ENCODE measurements at places on chromosomes 1 and 21.

DNA sequence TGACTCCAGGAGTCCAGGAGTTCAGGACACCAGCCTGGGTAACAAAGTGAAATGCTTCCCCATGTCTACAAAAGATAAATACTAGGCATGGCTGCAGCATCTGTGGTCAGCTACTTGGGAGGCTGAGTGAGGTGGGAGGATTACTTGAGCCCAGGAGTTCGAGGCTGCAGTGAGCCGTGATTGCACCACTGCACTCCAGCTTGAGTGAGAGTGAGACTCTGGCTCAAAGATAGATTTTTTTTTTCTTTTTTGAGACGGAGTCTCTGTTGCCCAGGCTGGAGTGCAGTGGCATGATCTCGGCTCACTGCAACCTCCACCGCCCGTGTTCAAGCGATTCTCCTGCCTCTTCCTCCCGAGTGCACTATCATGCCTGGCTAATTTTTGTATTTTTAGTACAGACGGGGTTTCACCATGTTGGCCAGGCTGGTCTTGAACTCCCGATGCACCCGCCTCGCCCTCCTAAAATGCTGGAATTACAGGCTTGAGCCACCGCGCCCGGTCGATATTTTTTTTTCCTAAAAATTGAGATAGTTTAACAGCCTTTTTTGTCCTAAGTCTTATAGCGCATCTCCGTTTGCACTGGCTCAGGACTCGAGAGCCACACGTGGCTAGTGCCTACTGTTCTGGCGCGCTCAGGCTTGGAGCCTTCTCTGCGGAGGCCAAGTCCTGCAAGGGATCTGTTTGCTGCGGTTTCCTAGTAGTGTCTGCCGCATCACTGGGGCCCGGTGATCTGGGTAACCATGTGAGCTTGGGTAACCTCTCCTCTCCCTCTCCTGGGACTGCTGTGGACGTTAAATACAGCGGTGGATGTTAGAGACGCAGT is 1.0 kb upstream of the MFN2 start:
- DNase-seq: no peak

DNA sequence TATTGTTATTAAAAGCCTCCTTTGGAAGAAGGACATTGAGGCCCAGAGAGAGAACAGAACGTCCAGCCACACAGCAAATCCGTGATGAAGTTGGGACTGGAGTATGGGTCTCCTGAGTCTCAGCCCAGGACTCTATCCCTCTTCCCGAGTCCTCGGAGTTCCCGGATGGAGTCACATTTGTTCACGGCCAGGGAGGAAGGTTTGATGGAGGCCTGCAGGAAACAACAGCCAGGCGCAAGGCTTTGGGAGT is 357 bp upstream of the TXLNA start:
- no peak for DNase-seq

DNA sequence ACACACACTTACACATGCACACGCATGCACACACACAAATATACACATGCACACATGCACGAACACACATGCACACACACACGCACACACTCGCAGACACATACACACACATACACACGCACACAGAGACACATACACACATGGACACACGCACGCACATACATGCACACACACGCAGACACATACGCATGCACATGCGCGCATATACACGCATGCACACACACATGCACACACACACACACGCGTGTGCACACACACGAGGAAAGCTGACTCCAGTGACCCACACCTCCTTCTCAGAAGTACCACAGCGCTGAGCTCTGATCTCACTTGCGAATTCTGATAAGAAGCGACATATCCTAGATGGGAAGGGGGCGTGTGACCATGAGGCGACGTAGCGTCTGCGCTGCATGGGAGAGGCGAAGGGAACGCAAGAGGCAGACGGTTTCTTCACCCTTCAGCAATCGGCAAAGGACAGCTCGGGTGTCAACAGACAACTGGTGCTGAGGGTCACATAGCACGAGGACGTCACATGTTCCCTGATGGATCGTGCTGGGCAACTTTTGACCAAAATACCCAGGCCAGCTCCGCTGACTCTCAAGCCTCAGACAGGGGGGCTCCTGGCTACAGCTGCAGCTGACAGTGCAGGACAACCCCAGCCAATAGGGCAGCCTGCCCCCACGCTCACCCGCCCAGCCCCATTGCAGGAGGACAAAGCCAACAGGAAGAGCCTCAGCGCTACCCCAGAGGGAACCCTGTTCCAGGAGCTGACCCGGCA is 16.0 kb upstream of the PDE9A start:
- no peak for DNase-seq

- DNase-seq: no peak
Measured at GRCh38 chr1:72846476-72847278, 564.3 kb upstream of the NEGR1 start.

GRCh38 chr1:109537450-109538178 is 2.1 kb upstream of the GPR61 start:
- DNase-seq: no peak

DNA sequence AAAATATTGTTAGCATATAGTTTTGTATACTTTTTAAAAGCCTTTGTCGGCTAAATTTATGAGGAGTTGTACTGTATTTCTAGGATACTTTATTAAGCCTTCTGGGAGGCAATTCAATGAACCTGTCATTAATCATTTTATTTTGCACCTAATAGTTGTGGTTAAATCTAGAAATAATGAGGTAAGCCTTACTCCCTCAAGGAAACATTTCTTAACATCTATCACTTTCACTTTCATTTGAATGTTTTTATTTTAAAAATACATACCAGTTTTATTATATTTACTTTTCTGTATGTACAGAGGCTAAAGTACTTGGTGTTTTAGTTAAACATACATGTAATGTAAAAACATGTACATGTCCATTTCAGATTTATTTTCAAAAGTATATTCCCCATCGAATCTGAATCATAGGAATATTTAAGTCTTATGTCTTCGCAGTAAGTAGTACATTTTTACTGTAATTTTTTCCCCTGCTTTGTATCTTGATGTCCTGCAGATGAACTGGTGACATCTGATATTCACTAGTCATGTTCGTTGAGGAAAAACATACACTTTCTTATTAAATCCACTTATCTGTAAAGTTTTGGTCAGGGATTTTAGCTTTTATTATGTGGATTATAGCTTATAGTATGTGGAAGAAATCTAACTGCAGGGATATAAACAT is 82.8 kb downstream of the DISP1 start:
- no peak for DNase-seq
